HCT116 (cell line): ENCODE measurements at places on chromosomes 16 and 17. TPM values are rescaled to one million over a fixed set of nuclear protein-coding genes. Genes with fewer than 3 reads are reported as not detected.

The CHST4 gene
- 0.59 TPM for total RNA-seq

The AOC2 gene
- total RNA-seq, result 8.0 TPM

The MED13 gene
- total RNA-seq, result 96.0 TPM

The MRPL38 gene
- total RNA-seq, result 219 TPM

The GABARAP gene
- total RNA-seq, result 287 TPM

The PSMC5 gene
- 193 TPM for total RNA-seq

The CHRNB1 gene
- 10.4 TPM for total RNA-seq

The RAB11FIP4 gene
- 15.1 TPM for total RNA-seq

The TEKT1 gene
- not detected for total RNA-seq

The SHISA9 gene
- total RNA-seq, result not detected

The LITAFD gene
- total RNA-seq, result not detected
